Stimulated activated CD8-positive, alpha-beta memory T cell treated with anti-CD3 and anti-CD28 coated beads, Interleukin-15, amount 100 ng/mL, for 24 hours (primary cell): ENCODE measurements at places on chromosomes 6 and 20.

GRCh38 chr6:16770701-16771569, 9.7 kb upstream of the ATXN1 start:
- peak; percentile 47 for DNase-seq

GRCh38 chr20:271069-271468, 13.5 kb downstream of the DEFB132 start:
- DNase-seq = no peak

GRCh38 chr6:163661272-163661671, 246.8 kb downstream of the QKI start:
- DNase-seq = no peak

DNA sequence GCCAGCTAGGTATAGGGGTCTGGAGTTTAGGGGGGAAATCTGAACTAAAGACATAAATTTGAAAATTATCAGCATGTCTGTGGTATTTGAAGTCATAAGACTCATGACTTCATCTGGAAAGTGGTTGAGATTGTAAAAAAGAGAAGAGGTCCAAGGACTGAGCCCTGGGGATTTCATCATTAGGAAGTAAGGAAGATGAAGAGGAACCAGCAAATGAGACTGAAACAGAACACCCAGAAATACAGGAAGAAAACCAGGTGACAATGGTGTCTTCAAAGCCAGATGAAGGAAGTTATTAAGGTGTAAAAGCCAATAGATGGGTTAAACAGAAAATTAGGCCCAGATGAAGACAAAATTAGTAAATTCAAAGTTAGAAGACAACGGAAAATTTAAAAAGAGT, 49.1 kb upstream of the UBR2 start:
- DNase-seq = no peak
